CD8-positive, alpha-beta memory T cell (primary cell): ENCODE measurements at places on chromosomes 4 and X. TPM values are rescaled to one million over a fixed set of nuclear protein-coding genes. Genes with fewer than 3 reads are reported as not detected.

RPA4 gene
- polyA plus RNA-seq: not detected

COL4A5 gene
- not detected for polyA plus RNA-seq

PLAC1 gene
- not detected for polyA plus RNA-seq

ATP8A1 gene
- 13.8 TPM for polyA plus RNA-seq

GSX2 gene
- not detected for polyA plus RNA-seq

GPR119 gene
- not detected for polyA plus RNA-seq

TXK gene
- 70.0 TPM for polyA plus RNA-seq
